ENCODE measurements at places on chromosomes 1 and 21. TPM values are rescaled to one million over a fixed set of nuclear protein-coding genes. Genes with fewer than 3 reads are reported as not detected.

DNA sequence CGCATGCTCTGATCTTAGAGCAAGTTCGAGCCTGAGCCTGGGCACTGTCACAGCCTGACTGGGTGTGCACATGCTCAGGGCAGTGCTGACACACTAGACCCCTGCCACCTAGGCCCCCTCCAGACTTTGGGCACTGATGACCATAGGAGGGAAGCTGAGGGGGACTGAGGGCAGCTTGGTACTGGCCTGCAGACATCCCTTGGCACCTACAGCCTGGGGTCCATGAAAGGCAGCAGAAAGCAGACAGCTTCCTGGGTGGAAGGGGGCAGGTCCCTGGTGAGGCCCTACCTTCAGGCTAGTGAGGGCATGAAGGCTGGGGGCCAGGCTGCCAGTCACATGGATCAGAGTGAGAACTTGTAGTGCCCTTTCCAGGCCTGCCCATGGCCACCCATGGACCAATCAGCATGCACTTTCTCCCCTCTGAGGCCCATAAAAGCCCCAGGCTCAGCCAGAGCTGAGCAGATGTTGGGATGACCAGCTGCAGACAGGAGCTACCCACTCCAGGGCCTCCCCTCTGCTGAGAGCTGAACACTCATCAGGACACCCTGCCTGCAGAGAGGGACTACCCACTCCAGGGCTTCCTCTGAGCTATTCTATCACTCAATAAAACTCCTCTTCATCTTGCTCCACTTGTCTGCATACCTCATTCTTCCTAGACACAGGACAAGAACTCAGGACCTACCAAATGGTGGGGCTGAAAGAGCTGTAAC is 680.8 kb downstream of the MATN1 start:
- peak; percentile 10 for DNase-seq

- peak; percentile 74 for DNase-seq
These were observed 50.9 kb upstream of the ARHGEF16 start for GRCh38 chr1:3403388-3404231.

DNA sequence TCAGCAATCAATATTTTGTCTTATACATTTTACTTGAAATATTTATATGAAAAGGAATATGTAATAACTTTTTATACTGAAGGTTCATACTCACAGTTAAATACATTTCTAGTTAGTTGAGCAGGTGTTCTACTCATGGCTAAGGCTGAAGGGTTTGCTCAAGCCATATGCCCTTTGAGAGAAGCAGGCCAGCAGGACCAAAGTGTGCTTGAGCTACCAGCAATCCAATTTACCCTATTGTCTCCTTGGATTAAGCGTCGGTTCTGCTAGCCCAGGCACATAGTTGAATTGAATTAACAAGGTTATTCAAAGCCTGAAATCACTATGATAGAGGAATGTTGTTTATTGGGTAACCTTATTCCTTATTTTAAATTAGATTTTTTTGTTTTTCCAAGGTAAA is 151.5 kb upstream of the BACE2 start:
- DNase-seq: no peak

DNA sequence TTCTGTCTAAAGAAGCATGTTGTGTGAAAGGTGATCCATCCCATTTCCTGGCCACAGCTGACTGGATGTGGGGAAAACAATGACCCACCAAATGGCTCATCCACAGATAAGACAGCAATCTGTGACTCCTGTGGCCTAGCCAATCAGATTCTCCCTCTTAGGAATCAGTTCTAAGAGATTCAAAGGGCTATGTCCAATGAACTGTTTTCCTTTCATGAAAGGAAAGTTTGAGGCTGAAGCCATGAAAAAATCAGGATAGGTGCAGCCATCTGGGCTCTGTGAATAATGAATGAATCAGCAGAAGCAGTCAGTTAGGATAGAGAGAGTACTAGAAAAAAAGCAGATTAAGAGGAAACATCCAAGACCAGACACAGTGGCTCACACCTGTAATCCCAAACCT is 164.7 kb downstream of the NRIP1 start:
- DNase-seq: no peak

Gene CYYR1
- total RNA-seq: 13.6 TPM
